Stimulated activated CD4-positive, alpha-beta T cell treated with anti-CD3 and anti-CD28 coated beads, Interleukin-15, amount 100 ng/mL, for 1 hour (primary cell): ENCODE measurements at places on chromosomes 11 and 22.

DNA sequence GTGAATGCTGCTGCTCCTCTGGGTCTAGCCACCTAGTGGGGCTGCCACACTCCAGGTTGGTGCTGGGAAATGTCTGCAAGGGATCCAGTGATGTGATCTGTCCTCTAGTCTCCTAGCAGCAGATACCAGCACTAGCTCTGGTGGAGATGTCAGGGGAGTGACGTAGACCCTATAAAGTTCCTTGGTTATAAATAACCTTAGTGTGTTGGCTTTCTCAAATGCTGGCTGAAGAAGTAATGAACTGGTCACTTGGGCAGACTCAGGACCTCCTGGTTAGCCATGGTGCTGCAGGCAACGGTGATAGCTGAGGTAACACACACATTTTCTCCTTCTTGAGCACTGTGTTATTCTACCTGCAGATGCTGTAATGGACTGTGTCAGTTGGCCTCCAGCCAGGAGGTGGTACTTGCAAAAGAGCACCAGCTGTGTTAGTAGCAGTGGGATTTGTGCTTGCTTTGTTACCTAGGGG lies 35.5 kb downstream of the BBOX1 start:
- no peak for DNase-seq

DNA sequence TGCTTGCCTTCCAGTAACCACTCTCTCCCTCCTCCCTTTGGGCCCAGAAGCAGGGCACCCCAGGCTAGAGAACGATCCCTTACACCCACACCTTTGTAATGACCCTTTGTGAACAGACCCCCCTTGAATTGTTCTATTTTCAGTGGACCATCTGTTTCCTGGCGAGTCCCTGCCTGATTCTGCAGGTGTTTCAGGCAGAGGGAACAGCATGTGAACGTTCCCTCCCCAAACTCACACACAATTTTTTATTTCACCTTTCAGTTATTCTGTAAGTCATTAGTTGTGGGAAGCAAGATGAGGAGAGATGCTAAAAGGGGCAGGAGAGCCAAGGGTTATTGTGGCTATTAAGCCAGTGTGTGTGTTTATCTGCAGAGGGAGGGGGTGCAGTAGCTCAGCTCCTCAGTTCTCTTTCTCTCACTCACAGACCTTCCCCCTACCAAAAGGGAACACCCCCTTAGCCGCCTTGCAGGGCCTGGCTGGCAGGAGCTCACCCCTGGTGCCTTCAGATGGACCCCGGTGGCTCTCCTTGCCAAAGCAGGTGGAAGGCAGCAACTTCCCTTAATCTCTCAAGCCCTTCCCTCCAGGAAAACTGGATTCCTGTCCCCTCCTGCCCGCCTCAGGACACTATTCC lies 64.8 kb upstream of the SPON1 start:
- DNase-seq = no peak

DNA sequence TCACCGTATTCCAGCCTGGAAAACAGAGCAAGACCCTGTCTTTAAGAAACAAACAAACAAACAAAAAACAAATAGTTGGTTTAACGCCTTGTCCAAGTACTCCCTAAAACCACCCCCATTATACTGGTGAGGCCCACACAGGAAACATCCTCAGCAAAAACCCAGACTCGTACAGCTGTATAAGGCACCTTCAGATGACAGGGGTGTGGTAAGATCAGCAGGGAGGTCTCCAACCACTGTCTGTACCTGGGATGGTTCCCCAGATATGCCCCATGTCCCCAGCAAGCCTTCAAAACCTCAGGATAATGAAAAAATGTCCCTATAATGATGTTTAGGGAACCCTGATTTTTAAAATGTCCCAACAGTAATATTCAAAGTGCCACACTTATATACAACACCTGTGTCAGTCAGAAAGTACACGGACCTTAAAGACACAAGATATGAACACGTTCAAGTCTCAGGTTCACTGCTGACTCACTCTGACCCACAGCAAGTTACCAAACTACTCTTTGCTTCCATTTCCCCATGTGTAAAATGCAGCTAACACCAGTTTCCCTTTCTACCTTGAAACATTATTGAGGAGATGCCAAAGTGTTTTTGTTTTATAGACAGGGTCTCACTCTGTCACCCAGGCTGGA lies 9.3 kb downstream of the SF3A1 start:
- no peak for DNase-seq

GRCh38 chr11:55707029-55707428 lies 45.0 kb downstream of the OR4C6 start:
- no peak for DNase-seq

- DNase-seq = no peak
Observed at GRCh38 chr11:133249065-133249464, 283.2 kb downstream of the OPCML start.

- no peak for DNase-seq
Observed at GRCh38 chr11:106001304-106002012, 20.6 kb downstream of the MSANTD4 start.
